ENCODE measurements at places on chromosomes 16 and 17.

- DNase-seq: no peak
Observed at GRCh38 chr17:60502145-60502544, 23.9 kb downstream of the APPBP2 start.

DNA sequence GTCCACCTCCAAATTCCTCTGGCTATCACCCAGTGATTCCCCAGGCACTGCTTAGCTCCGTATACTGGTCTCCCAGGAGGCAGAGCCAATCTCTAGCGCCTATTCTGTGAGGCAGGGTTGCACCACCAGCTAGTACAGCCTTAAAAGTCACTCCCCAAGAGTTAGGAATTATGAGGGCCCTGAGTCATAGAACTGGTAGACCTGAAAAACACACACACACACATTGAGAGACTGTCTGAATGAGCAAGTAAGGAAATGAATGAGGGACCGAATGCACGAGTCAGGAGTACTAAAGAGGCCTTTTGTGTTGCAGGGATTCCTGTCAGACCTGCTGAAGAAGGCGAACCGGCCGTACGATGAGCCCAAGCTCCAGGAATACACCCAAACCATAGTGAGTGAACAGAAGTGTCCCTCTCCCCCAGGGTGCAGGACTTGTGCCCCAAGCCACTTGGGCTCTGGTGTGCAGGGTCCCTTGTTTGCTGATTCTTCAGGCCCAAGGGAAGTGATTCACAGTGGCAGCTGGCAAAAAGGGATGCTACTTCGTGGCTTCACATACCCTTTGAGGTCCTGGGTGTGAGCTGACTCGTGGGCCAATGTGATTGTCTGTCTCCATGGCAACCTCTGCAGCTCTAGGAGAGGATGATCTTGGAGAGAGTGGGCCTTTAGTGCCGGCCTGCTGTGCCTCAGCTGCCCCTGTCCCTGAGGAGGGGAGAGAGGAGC, 24.7 kb downstream of the CALB2 start:
- DNase-seq: peak; percentile 11

DNA sequence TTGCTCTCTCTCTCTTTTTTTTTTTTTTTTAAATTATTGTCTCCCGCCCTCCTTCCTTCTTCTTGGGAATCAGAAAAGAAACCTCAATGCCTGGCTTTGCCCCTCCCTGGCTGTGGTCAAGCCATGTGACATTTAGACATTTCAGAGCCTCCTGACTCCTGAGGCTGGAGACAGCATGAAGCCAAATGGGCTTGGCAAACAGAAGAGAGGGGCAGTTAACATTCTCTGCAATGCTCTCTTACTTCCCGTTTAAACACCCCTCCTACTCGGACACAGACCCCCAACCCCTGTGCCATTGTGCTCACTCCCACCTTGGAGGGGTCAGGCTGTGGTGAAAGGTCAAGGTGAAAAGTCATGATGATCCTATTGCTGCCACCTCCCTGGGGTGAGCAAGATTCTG, 14.7 kb upstream of the MEOX1 start:
- DNase-seq: peak; percentile 23

GRCh38 chr16:3789375-3790099, 72.2 kb upstream of the TRAP1 start:
- DNase-seq: no peak

DNA sequence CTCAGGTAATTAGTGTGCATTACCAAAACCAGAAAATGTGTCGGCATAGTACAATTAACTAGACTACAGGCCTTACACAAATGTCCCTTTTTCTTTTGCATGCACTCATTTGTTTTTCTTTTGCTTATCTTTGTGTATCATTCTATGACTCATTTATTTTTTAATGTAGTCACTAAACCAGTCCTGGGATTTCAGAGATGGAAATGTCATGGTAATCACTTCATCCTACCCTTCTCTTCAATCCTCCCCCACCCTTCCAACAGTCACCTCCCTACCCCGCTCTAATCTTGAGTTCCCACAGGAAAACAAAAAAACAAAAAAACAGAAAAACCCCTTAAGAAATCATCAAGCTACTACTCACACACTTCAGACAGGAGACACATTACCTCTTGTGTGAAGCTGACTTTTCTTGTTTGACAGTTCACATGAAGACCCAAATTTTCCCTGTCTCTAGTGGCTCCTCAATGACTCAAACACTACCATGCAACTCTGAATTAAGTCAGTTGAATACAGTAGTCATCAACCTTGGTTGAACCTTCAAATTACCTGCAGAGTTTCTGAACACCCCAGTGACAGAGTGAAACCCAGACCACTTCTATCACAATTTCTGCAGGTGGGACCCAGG, 242.4 kb upstream of the SALL1 start:
- DNase-seq: peak; percentile 54

DNA sequence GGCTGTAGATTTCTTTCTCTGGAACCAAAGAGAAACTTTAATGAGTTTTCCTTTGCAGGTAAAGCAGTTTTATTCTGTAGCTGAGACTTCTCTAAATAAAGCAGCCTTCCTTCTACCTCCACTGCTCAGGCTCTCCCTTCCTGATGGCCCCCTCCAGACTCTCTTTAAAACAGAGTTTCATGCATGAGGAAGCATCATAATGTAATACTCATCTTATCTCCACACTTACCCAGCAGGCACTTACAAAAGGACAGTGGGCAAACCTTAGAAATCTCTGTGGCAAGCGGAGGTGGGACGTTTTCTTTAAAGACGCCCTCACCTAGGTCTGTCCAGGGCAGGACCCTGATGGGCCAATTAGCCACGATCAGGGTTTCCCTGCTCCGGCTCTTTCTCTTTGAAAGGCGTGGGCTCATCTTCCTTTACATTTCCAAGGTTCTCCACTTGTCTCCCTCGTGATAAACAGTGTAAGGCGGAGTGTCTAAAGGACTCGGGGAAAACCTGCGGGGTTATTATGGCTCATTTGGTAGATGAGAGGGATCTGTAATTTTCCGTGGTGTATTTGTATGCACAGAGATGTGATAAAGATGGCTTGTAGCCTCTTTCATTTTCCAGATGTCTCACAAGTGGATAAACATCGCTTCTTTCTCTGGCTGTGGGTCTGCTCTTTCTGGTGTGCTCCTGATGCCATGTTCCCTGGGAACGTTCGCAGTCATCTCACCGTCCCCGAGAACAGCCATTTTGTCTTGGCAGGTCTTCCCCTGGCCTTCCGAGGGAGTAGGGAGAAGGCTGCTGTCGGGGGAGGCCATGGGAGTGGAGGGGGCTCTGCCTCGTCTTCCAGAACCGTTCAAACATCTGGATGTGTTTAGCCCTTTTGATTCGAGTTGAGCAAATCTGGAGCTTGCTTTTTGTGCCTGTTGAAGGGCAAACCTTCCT, 239.0 kb downstream of the CCDC182 start:
- no peak for DNase-seq

GRCh38 chr17:48587276-48588073, 2.6 kb downstream of the HOXB3 start:
- DNase-seq: no peak

DNA sequence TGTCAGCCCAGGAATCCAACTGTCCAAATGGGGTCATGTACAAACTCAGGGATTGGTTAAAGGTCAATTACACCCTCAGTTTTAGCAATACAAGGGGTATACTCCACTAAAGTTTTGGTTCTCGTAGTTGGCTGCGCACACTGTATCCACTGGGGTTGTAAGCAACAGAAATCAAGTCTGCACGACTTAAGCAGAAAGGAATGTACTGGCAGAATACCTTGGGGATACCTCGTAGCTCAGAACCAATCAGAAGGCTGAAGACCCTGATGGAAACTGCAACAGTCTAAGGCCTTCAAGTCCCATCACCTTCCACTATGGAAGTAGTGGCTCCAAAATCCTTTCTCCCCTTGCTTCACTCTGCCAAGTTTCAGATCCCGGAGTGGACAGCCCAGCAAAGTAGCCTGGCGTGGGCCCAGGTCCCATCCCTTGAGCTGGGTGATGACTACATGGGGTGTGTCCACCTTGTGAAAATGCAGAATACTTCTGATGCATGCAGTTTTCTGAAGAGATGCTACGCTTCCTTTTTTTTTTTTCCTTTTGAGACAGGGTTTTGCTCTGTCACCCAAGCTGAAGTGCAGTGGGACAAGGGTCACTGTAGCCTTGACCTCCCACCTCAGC, 21.1 kb upstream of the RPH3AL start:
- DNase-seq: no peak

DNA sequence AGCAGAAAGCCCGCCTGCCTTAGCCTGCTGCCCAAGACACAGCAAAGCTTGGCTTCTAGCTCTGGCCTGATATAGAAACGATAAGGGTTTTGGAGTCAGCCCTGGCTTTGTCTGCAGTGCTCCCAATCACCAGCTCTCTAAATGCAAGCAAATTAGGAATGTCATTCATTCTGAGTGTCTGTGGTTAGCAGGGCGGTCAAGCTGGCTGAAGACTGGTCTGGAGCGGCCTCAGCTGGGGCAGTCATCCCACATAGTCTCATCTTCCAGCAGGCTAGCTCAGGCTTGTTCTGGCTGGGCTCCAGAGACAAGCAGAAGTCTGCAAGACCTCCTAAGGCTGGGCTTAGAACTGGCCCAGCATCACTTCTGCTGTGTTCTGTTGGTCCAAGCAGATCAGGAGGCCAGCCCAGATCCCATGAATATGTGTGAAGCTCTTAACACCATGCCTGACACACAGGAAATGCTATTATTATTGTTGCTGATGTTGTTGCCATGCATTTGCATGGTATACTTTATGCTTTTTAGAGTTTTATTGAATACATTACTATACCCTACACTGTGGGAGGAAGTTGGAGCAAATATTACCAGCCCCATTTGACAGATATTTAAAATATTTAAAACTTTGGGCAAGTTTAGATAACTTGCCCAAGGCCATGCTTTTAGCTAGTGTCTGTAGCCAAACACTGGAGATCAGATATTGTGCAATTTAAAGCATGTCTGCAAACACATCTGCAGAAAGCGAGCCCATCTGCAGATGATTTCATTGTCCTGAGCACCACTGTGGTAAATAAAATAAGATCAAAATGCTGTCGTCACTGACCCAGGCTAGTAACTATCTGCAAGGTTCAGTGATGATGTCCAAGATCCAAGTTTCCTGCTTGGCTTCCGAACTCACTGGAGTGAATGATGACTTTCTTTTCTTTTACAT, 24.8 kb downstream of the TMC7 start:
- DNase-seq: peak; percentile 14

DNA sequence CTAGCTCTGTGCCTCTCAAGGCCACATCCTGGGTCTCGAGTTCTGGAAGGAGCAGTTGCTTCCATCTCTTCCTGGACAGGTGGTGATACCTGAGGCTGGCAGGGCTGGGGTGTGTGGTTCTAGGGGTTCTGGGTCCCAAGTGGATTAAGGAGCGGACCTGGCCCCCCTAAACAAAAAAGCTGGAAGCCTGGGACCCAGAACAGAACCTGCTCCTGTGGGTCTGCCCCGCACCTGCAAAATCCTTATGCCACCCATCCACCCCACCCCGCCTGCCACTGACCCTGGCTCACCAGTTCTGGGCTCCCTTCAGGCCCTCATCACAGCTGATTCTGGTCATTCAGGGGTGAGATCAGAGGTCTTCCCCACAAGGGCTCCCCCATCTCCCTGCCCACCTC, 44.8 kb downstream of the ADCY7 start:
- no peak for DNase-seq

- DNase-seq: no peak
Observed at GRCh38 chr16:17939723-17940122, 396.8 kb downstream of the NPIPA8 start.

- DNase-seq: no peak
Observed at GRCh38 chr17:35936063-35936462, 5.5 kb upstream of the RDM1 start.

- DNase-seq: no peak
Observed at GRCh38 chr16:48004141-48004695, 151.6 kb downstream of the ABCC12 start.

DNA sequence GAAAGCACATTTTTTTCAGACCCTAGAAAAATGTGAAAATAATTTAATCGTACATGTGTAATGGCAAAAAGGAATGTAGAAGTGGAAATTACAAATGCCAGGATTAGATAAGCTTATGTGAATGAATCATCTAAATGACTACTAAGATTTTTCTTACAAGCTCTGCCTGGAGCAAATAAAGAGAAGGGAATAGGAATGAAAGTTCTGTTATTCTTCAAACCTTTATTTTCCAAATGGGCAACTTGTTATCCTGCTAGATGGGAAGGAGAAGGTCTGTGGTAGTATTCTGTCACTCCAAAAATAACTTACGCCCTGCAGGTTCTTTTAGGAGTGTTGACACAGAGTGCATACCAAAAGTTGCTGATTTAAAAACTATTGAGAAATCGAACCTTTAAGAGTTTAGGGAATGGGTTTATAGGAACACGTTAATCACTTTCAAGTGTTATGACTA, 9.7 kb downstream of the CTCF start:
- DNase-seq: peak; percentile 78

- DNase-seq: no peak
Observed at GRCh38 chr16:31577411-31577810, 49.7 kb downstream of the AHSP start.

- DNase-seq: no peak
Observed at GRCh38 chr17:57441270-57441600, 184.9 kb downstream of the MSI2 start.

GRCh38 chr17:81396722-81397313, 1.6 kb downstream of the BAHCC1 start:
- peak; percentile 62 for DNase-seq

DNA sequence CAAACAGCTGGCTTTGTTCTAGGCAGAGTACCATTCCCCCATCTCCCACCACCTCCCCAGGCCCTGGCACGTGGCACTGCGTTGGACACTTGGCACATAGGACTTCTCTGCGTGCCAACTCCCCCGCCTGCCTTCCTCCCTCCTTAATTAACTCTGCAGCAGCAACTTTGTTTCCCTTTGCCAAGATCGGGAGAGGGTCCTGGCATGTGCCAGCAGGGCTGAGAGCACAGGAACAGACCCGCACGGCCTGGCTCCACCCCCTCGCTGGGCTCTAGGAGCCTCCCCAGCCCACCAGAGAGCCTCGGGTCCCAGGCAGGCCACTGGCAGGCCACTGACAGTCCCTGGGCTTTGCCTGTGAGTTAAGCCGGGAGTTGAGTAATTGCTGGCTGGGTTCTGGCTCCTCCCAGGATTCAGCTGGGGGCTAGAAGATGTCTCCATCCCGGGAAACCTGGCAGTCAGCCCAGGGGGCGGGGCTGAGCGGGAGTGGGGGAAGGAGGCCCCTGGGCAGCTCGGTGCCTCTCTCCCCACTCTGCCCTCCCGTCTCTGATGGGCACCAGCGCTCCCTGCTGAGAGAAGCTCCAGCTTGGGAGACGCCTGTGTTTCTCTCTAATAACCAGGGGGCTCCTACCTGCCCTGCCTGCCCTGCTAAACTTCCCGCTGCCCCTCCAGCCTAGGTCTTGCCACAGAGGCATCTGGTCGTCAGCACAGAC, 224.0 kb upstream of the TNRC6C start:
- DNase-seq: peak; percentile 58

GRCh38 chr16:68503334-68503733, 35.8 kb upstream of the ZFP90 start:
- DNase-seq: peak; percentile 5

GRCh38 chr16:10981697-10982216, 37.4 kb downstream of the CLEC16A start:
- peak; percentile 9 for DNase-seq

- no peak for DNase-seq
Observed at GRCh38 chr16:67372664-67373063, 20.6 kb downstream of the TPPP3 start.

- DNase-seq: no peak
Observed at GRCh38 chr17:65418622-65419021, 142.8 kb downstream of the AXIN2 start.

Data from fibroblast of skin of back (primary cell).